ENCODE measurements at places on chromosomes 12 and 14.

- no peak for DNase-seq
Observed at GRCh38 chr12:41402801-41403200, 214.7 kb downstream of the PDZRN4 start.

DNA sequence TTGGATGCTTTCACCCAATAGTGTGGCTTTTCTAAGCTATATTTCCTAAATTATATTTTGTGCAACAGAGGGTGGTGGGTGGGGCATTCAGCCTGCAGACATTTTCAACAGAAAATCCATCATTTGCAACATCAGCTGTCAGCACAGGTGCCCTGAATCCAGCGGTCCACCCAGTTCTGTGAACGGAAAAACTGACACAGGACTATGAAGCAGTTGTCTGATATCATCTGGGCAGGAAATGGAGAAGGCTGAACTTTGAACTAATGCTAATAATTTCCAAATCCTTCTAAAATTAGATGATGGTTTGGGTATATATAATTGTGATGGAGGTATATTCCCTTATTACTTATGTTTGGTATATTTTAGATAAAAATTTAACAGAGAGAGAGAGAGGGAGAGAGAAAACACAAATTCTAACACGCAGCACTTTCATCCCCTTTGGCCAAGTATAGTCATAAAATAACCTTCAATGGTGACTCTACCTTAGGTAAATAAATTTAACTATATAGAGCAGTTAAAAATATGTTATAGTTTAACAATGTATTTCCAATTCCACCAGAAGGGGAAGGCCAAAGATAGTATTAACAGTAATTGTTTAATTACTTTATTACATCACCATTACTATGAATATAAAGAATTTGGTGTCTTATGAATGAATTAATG lies 58.3 kb upstream of the PTPRB start:
- no peak for DNase-seq

GRCh38 chr12:116384691-116385485 lies 107.4 kb upstream of the MED13L start:
- no peak for DNase-seq

- DNase-seq = no peak
Observed at GRCh38 chr12:112482733-112483132, 64.0 kb downstream of the PTPN11 start.

- no peak for DNase-seq
Observed at GRCh38 chr14:45060551-45060950, 23.4 kb upstream of the PRPF39 start.

- DNase-seq = no peak
Observed at GRCh38 chr14:100734031-100734990, 7.6 kb downstream of the DLK1 start.
